Stimulated activated CD4-positive, alpha-beta T cell treated with anti-CD3 and anti-CD28 coated beads, Interleukin-1b, Interleukin-23, amount 100 ng/mL, for 1 hour (primary cell): ENCODE measurements at places on chromosomes 1 and 21.

- DNase-seq: no peak
Measured at GRCh38 chr21:36249576-36250422, 70.2 kb upstream of the MORC3 start.

DNA sequence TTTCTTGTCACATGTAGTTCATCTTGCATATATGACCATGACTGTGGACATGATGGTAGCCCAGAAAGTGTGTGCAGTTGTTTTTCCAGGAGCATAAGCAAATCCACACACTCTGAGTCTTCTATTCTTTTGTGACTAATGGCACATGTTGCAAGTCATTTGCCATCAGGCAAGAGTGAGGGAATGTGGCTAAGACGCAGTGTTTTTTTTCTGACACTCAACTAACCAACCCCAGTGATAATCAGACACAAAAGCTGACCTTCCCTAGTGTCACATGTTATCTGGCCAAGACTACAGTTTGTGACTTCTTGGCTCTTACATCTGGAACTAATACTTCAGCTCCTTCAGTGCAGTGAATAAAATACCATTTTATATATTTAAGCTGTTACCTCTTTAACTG, 108.8 kb downstream of the ITSN1 start:
- no peak for DNase-seq

DNA sequence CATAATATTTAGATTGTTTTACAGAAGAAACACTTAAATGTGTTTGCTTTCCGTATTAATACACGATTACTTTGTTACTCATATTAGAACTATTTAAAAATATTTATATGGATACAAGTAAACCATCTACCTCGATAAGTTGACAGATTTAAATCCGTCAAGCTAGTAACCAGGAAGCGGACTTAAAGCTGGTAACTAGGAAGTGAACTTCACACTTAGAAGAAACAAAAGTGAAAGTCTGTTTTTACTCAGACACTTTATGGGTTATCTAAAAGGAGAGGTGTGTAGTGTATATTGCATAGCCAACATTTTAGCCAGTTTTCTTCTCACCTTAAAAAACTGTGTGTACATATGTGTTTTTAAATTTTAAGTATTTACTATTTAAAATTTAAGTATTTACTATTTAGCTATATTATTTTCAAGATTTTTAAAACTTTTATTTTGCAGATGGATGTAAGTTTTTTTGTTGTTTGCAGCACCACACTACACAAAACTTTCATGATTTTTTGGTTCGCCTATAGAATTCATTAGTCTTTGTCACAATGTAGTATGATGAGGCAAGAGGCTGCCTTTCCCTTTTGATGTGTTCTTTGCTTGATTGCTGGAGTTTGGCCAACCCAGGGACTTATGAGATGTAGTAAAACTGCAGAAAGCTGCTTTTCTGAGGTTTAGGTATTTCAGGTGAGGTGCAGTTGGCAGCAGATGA, 2.7 kb downstream of the USP25 start:
- DNase-seq: no peak

GRCh38 chr1:10019561-10019960, 13.2 kb upstream of the UBE4B start:
- no peak for DNase-seq

- no peak for DNase-seq
Measured at GRCh38 chr1:67897270-67897949, 64.1 kb upstream of the GNG12 start.

DNA sequence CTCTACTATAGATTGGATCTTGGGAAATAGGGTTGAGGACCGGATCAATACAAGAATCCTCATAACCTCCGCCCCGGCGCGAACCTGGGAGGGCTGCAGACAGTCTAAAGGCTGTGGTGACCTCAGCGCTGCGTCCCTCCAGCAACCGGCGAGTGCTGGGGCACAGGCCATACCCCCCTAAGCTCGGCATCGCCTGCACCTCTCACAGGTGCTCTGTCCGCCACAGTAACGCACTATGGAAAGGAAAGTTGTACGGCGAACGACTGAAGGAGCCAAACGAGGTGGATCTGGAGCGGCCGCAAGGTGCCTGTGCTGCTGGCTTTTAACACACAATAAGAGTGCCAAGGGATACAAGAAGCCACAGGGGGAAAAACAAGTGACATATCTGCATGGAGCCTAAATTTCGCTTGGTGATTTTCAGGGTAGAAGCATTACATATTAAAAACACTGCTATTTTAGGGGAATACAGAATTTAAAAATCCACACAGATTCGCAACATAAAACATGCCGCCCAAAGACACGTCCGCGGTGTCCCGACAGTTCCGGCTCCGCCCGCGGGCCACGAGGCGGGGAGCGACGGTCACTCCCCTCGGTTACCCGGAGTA, 1.4 kb upstream of the RBM15 start:
- DNase-seq: no peak

- DNase-seq: no peak
Measured at GRCh38 chr1:2292725-2293450, 64.8 kb downstream of the SKI start.

- no peak for DNase-seq
Measured at GRCh38 chr1:108612496-108612895, 48.4 kb downstream of the HENMT1 start.

DNA sequence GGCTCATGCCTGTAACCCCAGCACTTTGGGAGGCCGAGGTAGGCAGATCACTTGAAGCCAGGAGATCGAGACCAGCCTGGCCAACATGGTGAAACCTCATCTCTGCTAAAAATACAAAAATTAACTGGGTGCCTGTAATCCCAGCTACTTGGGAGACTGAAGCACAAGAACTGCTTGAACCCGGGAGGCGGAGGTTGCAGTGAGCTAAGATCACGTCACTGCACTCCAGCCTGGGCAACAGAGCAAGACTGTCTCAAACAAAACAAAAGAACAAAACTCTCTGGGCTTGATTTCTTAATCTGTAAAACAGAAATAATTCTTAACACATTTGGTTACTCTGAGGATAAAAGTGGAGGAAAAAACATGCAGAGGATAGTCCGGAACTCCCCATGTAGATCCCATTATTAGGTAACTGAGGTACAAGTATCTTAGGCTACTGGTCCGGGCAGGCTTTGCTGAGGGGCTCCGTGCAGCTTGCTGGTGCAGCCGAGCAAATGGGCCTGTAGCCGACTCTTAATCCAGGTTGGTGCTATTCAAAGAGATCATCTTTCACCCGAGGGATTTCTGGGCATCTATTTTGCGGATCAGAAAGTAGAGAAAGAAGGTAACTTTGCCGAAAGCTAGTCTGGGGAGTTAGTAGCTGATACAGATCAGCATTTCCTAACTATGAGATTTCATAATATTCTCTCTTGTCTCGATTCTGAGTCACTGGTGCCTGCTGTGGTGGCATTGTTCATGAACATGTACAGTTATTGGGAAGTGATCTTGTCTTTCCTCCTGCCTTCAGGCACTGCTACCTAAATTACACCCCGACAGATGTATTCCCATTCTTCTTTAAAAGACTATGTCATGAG, 56.8 kb downstream of the NFIA start:
- no peak for DNase-seq

- no peak for DNase-seq
Measured at GRCh38 chr1:157162345-157162744, 24.1 kb upstream of the ETV3 start.

GRCh38 chr1:70051926-70052325, 153.5 kb downstream of the LRRC40 start:
- no peak for DNase-seq

DNA sequence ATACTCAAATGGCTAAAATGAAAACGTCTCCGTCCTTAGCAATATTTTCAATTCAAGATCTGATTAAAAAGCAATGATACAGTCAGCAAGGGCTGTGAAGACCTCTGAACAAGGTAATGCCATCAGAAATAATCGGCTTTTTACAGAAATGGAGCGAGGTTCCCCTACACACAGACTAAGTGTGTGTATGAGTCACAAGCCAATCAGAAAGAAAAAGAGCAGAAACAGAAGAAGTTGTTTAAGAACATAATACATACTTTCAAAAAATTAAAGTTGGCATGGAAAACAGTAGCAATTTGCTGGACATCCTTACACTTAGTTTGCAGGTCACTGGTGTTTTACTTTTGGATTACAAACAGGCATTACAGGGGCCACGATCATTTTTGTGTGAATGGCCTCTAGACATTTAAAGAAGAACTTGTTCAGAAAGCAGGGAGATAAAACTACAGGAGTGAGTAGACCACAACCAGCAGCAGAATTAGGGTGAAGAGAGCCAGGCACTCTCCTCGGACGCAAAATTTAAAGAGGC, 350.0 kb upstream of the RUNX1 start:
- no peak for DNase-seq

DNA sequence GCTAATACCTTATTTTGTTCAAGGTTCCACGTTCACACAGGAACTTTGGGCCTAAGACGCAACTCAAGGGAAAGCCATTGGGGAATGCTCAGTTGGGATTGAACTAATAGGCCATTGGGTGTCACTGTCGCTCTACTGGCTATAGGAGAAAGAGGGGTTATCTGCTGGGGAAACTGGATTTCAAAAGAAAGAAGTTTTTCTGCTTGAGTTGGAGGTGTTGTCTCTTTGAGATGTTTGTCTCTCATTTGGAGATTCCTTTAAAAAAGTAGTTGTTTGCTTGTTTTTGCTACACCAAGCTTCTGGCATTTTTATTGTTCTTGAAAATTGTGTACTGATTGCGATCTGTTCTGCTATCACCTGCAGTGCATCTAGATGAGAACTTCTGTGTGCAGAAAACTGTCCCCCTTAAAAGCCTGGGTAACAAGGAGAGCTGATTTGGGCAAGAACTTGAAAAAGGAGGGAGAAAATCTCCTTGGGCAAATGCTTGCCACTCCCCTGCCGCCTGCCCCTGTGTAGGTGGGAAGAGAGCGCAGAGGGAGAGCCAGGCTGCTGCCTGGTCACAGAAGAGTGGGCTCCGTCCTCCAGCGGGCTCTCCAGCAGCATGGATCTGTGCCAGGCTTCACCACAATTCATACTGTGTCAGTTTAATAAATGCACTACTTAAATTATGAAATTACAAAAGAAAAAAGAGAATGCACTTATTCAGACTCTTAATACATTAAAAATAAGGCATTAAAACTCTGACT, 39.9 kb downstream of the PEX14 start:
- no peak for DNase-seq

DNA sequence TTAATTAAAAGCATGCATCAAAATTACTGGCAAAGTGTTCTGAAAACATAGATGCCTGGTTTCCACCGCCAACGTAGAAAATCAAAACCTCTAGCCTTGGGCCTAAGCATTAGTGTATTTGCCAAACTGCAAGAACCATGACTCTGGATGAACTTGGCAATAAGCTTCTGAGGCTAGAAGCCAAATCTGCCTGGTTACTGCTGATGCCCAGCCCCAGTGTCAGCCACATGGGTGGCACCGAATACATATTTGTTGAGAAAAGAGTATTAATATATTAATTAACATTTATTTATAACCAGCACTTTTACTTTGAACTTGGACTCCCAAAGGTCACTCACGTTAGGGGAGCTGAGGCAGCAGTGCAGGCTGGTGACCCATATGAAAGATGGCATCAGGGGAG, 140.6 kb upstream of the HMGB4 start:
- DNase-seq: no peak

DNA sequence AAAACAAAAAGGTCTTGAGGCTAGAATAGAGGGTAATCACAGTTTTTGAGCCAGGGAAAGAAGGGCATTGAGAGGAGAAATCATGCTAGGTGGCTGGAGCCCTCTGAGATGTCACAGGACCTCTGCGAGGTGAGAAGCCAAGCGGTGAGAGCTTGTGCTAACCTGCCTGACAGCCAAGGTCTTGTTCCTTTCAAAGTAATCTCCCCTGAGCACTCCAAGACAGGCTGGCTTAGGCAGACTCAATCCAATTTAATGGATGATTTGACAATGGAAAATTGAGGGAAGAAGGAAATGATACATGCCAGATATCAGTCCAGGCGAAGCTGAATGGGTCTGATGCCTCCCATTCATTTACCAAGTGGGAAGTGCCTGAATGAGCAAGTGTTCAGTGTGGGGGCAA, 311.9 kb upstream of the PTBP2 start:
- no peak for DNase-seq
